Epithelial cell of esophagus (primary cell): ENCODE measurements at places on chromosomes 1 and 21.

GRCh38 chr1:200207711-200208126 is 180.2 kb downstream of the NR5A2 start:
- DNase-seq = peak; percentile 16

DNA sequence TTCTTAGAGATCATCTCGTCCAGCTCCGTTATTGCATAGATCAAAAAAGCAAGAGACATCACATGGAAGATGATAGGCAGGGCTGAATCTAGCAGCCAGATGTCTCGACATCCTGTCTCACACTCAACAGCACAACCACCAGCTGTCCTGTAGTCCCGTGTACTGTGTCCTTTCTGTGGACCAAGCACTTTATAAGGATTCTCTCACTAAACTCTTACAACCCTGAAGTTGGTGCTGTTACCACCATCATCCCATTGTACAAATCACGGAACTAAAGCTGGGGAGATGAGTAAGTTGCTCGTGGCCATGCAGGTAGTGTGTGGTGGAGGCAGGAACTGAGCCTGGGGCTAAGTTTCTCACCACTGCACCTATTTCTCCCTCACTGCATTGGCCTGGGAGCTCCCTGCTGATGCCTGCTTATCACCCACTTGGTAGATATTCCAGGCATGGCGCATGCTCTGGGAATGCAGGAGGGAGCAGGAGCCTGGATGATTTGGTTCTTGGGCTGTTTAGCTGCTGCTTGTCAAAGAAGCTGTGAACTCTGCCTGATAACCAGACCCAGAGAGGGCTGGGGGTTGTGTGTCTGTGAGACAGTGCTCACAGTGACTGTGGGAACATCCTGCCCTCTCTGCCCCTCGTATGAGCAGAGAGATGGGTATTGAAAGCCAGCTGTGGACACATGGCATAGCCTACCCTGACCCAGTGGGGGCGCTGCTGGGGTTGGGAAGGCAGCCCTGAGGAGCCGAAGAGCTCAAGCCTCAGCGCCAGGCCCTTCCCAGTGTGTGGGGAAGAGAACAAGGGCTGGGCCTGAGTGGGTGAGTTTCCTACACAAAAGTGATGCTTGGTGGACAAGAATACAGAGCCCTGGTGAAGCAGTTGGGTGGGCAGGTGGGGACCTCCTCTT is 13.6 kb downstream of the PPFIA4 start:
- DNase-seq = peak; percentile 57

- DNase-seq = peak; percentile 49
Observed at GRCh38 chr1:235617808-235618207, 31.8 kb downstream of the GNG4 start.

- DNase-seq = no peak
Observed at GRCh38 chr1:14976256-14976655, 177.3 kb upstream of the TMEM51 start.

GRCh38 chr1:84103197-84103992 is 40.7 kb upstream of the PRKACB start:
- DNase-seq = peak; percentile 88

GRCh38 chr1:119380983-119381662 is 12.5 kb downstream of the HAO2 start:
- DNase-seq = peak; percentile 55

DNA sequence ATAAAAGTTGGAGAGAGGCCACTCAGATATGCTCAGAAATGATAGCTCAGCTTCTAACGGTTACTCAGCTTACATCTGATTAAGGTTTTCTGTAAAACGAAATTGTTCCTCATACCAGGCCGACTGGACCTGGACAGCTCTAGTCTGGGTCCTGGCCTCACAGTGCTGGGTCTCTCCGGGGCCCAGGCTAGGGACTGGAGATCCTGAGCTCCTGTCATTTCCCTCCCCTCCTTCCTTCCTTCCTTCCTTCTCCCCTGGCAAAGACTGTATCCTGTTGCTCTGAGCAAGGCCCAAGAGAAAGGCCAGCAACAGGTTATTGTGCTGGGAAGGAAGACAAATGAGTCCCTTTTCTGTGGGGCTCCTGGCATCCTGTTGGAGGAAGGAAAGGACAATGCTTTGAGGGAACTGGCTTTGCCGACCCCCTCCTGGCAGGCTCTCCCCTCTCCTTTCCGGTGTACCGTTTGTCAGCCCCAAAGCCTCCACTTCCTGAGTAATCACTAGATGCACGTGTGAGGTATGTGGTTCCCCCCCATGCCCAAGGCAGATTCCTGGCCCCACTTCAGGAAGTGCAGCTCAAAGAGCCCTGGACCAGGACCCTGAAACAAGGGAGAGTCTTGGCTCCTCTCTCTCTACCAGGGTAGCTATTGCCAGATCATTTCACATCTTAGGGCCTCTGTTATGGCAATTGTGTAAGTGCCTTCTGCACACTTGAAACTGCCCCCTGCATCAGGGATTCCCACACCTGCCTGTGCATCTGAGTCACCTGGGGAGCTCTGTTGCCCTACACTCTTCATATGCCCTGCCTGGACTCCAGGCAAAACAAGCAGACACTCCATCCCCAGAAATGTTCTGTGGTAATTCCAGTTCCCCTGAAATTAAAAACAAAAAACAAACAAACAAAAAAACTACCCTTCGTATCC is 212.7 kb upstream of the FGGY start:
- peak; percentile 53 for DNase-seq

DNA sequence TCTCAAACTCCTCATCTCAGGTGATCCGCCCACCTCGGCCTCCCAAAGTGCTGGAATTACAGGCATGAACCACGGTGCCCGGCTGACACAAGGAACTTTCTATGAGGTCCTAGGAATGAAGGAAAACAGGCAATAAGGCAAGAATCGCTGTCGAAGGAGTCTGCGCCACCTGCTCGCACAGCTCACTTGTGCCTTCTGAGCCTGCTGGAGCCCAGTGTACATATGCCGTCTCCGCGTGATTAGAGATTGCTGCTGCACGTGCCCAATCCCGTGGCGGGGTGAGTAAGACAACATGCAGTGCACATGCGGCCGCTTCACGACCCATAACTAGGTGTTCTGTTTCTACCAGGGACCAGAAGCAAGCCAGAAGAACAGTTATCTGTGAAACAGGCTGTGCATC is 24.3 kb downstream of the H3-3A start:
- DNase-seq = no peak
